ENCODE measurements at places on chromosomes 1 and 21.

DNA sequence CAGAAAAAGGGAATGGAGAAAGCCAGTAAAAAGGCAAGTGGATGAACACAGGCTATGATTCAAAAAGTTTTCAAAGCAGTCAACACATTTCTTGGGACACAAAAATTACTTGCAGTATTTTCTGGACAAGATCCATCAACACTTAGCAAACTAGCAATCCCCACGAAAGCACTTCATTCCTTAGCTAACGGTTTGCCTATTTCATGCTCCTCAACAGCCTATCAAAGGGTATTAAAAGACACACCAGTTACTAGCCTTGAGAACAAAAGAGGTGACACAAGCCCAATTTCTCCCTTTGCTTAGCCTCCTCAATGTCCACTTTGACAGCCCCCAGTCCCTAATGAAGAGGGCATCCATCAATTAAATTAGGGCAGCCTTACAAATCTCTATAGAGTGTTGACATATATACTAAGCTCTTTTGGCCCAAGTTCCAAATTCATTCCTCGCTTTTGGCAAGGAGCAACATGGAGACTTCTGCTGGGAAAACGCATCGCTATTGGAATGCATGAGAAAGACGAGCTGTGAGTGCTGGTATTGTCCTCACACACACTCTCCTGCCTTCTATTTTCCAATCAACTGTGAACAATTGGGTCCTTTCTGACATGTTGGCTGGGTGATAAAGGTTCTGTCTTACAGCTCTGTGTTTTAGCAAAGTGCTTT, 180.0 kb downstream of the TNR start:
- no peak for DNase-seq

GRCh38 chr1:178192686-178193085, 98.8 kb downstream of the RASAL2 start:
- peak; percentile 64 for DNase-seq

- DNase-seq, result no peak
Observed at GRCh38 chr1:53895421-53895820, 1.4 kb downstream of the DIO1 start.

DNA sequence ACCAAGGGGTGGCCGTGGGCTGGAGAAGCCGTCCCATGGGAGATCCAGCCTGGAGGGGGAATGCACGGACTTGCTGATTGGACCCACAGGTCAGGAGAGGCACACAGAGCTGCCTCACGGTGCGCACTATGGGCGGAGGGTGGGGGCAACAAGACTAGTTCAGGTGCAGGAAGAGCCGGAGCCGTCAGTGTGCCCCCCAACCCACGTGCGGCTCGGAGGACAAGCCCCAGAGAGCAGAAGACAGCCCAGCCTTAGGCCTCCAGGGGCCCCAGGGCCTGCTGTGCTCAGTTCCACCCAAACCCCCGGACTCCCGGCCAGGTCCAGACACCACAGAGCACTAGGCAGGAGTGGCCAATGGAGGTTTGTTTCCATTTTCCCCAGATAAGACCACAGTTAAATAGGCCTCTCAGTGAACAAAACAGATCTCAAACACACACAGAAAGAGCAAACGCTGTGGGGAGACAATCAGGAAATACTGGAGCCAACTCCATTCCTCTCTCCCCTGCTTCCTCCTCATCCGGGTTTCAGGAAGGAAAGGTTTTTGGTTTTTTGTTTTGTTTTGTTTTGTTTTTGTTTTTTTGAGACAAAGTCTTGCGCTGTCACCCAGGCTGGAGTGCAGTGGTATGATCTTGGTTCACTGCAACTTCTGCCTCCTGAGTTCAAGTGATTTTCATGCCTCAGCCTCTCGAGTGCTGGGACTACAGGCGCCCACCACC, 84.2 kb downstream of the ADSS2 start:
- DNase-seq, result no peak

GRCh38 chr1:53645690-53646078, 93.3 kb downstream of the GLIS1 start:
- DNase-seq, result no peak

- DNase-seq, result no peak
Observed at GRCh38 chr1:66166753-66167152, 367.2 kb upstream of the SGIP1 start.

DNA sequence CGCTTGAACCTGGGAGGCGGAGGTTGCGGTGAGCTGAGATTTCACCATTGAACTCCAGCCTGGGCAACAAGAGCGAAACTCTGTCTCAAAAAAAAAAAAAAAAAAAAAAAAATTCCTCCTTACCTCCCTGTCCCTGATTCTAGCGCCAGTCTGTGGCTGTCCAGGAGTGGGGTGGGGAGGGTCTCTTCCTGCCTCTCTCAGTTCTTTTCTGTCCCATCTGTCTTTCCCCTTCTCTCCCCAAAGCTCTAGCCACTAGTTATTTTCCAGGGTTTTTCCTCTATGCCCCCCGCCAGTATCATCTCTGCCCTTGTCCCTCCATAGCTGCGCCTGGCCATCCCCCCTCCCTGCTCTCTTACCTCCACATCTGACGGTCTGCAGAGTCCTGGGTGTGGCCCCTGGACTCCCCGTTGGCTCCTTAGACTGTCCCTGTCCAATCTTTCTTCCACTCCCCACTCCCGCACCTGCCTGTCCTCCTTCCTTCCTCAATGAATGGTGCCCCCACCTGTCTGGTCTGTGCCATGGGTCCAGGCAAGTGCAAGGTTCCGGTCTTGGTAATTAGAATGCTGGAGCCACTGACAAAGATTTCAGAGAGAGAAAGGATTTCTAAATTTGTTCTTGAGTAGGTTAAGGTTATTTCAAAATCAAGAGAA, 1.6 kb upstream of the TMEM63A start:
- no peak for DNase-seq

DNA sequence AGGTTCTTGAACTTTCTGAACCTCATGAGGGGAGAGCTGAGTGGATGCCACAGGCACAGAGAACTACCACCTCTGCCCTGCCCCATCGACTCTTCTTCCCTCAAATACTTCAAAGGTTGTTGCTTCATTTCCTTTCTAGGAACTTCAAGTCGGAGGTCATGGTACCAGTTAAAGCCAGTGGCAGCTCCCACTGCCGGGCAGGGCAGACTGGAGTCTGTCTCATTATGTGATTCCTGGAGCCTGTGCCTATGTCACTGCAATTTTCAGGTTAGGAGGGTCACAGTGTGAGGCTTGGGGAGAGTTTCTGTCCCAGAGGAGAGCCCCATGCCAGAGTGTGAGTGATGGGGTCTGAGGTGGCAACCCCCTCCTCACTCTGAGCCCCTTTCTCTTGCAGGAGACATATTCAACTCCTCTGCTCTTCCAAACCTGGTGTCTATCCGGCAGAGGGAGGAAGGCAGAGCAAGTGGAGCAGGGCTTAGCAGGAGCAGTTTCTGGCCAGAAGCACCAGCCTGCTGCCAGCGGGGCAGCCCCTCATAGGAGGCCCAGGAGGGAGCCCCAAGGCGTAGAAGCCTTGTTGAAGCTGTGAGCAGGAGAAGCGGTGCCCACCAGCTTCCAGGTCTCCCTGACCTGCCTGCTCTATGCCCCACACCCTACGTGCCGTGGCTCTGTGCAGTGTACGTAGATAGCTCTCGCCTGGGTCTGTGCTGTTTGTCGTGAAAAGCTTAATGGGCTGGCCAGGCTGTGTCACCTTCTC, 29.3 kb downstream of the CAMK1G start:
- DNase-seq, result no peak

DNA sequence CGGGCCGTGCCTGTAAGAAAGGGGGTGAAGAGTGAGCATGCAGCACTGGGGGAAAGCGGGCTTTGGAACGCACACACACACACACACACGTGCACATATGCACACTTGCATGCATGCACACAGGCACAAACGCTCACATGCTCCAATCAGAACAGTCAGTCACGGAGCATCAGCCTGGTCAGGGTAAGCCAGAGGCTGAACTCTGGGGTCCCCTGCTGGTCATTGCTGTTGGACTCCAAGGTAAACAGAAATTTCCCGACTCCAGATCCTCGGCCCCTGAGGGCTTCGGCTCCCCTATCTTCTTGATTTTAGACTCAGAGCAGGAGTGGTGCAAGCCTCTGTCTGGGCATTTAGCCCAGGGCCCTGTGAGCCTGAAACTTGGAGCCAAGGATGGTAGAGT, 54.2 kb downstream of the SYT2 start:
- DNase-seq, result peak; percentile 13

DNA sequence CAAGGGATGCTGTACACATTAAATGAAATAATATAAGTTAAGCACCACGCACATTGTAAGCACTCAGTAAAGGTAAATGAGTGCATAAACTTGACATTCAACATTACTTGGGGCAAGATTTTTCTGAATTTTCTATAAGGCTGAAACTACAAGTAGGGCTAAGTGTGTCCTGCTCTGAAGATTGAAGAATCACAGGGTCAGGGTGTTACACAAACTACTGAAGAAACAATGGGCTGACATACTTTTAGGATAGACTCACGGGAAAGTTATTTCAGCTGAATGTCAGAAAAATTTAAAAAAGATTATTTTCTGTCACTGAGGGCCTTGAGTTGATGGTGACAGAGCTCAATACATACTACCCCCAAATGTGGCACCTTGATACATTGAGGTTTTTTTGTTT, 644.2 kb upstream of the PLXNA2 start:
- DNase-seq, result no peak

- no peak for DNase-seq
Observed at GRCh38 chr1:101194746-101195145, 42.1 kb upstream of the S1PR1 start.

GRCh38 chr1:36696261-36696940, 213.7 kb upstream of the CSF3R start:
- no peak for DNase-seq

GRCh38 chr1:178869119-178869697, 1.7 kb downstream of the ANGPTL1 start:
- DNase-seq, result no peak

GRCh38 chr1:93734999-93735398, 53.4 kb upstream of the BCAR3 start:
- peak; percentile 37 for DNase-seq

DNA sequence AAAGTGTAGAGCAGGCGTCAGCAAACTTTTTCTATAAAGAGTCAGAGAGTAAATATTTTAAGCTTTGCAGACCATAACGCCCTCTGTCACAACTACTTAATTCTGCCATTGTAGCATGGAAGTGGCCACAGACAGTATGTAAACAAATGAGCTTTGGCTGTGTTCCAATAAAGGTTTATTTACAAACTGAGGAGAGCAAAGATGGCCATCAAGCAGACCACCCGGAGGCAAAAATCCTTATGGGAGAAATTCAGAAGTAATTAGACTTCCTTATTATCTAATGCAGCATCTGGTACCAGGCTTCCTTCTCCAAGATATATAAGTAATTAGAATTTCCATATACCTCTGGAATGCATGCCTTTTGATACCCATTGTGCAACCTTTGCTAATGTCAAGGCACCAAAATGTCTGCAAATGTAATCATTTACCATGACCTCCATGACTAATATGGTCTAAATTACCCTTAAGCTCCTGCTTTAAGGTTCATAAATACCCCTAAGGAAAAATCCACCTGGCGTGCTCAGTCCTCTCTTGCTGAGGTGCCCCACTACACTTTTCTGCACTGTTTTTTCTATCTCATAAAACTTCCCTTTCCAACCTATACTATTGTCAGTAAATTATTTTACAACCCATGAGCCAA, 377.8 kb downstream of the MATN1 start:
- DNase-seq, result no peak

GRCh38 chr1:235673981-235674380, 24.4 kb upstream of the GNG4 start:
- no peak for DNase-seq

GRCh38 chr1:184190616-184191015, 139.1 kb downstream of the TSEN15 start:
- DNase-seq, result no peak

DNA sequence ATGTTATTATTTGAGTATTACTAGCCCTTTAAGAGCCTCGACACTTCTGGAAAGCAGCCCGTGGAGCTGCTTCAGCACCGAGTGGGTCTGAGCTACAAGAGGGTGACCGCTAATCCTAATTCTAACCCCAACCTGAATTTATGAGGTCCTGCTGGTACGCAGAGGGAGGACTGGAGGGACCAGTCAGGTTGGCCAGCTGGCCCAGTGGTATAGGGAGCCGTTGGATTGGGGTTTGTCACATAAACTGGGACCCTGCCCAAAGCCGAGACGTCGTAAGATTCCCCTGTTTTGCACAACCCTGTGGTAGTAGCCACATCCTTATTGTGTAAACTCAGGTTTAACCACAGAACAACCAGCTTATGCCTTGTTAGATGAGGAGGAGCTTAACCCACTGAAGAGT, 60.8 kb upstream of the F3 start:
- peak; percentile 76 for DNase-seq

DNA sequence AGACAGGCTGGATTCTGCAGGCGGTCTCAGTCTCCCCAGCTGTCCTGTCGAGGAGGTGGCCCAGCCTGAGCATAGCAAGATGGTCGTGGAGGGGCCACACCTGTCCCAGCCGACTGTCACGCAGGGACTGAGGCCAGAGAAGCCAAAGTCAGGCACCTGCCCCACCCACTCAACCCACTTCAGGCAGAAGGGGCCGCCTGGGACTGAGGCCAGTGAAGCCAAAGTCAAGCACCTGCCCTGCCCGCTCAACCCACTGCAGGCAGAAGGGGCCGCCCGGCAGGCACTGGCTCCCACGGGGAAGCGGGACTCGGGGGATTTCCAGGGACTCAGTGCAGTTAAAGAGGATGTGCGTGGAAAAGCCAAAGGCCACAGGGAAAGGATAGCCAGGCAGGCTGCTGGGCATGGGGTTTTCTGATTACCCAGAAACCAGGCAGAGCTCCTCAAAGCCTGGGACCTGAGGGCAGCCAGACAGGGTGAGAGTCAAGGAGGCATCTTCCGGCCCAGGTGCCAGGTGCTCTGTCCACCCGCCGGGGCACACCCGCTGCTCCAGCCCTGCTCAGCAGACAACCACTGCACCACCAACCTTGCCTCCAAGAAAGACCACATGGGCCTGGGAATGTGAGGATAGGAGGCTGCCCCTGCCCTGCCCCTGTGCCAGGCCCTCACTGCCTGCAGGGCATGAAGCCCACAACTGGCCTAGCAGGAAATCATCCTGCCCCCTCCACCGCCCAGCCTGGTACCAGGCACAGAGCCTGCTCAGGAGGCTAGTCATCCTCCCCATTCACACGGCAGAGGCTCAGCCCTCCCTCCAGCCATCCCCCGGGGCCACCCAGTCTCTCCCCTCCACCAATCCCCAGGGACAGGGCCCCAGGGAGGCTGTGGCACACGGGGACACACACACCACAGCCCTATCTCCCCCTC, 41.0 kb downstream of the MEGF6 start:
- no peak for DNase-seq

DNA sequence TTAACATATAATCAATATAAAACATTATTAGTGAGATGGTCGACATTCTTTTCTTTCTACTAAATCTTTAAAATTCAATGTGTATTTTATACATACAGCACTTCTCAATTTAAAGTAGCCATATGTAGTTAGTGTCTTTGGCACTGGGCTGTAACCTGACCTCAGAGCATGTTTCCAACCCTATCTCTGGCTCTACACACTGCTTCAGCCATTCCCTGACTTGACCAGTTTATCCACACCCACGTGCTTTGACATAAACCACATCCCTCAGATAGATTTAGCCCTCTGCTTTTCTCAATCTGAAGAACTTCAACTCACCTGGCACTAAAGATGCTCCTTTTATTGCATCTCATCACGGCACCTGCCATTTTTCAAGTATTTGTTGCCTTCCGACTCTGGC, 58.3 kb downstream of the RGS2 start:
- no peak for DNase-seq
